ENCODE measurements at places on chromosomes 1 and 21.

DNA sequence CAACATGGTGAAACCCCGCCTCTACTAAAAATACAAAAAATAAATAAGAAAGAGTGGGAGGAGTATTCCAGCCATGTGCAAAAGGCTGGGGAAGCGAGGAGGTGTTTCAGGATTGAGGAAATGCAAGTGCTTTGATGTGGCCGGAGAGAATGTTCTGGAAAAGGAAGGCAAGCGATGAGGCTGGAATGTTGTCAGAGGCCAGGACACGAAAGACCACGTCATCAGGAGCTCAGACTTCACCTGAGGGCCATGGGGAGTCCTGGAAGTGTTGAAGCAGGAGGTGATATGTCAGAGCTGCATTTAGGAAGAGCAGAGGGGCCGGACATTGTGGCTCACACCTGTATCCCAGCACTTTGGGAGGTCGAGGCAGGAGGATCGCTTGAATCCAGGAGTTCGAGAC is 10.9 kb upstream of the THEMIS2 start:
- ATAC-seq, result no peak

DNA sequence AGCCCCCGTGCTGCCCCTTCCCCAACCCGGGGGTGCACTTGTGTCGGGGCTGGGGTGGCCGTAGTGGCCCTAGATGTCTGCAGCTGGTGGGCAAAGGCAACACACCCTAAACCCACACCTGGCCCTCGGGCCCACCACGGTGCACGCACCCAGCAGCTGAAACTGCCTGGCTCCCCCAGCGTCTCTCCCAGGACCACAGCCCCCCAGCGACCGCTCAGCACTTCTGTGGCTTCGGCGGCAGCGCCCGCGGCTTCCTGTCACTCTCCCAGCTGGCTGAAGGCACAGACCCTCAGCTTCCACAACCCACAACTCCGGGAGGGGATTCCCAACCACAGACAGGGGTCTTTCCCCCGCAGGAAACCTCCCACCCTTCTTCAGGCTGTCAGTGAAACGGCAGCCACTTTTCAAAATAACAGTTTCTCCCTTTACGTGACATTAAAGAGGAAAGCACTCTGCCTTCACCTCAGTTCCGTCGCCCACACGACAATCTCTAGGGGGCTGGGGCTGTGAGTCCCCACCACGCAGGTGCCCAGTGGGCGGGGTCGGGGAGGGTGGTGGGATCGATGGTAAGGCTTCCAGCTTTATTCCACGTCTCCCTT is 40.7 kb upstream of the COL6A2 start:
- no peak for ATAC-seq

DNA sequence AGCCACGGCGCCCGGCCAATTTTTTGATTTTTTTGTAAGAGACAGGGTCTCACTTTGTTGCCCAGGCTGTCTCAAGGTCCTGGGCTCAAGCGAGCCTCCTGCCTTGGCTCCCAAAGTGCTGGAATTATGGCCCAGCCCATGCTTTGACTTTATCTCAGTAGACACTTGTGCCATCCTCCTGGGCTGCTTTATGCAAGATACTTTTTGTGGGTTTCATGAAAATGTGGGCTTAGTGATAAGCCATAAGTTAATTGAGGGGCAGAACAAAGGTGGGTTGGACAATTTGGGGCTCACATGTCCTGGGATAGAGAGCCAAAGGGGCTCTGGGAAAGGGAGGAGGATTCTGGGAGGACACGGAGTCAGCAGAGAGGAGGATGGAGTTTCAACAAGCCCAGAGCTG is 22.0 kb downstream of the ALPL start:
- ATAC-seq, result no peak

GRCh38 chr1:225559902-225560301 is 93.0 kb downstream of the ENAH start:
- ATAC-seq, result no peak

DNA sequence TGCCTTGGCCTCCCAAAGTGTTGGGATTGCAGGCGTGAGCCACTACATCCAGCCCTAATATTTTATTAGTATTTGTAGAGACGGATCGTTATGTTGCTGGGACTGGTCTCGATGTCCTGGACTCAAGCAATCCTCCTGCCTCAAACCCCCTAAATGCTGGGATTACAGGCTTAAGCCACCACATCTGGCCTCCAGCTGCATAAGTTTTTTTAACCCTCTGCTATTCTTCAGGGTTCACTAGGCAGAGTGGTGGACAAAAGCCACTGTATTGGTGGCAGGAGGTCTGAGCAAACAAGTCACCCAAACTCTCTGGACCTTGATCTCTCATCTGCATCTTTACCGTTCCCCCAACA is 10.1 kb upstream of the CLIC4 start:
- no peak for ATAC-seq

- ATAC-seq, result no peak
Observed at GRCh38 chr1:10613861-10614260, 139.1 kb downstream of the PEX14 start.

All from gastroesophageal sphincter (tissue), 4 donors.